ENCODE measurements at places on chromosomes 5 and 9.

DNA sequence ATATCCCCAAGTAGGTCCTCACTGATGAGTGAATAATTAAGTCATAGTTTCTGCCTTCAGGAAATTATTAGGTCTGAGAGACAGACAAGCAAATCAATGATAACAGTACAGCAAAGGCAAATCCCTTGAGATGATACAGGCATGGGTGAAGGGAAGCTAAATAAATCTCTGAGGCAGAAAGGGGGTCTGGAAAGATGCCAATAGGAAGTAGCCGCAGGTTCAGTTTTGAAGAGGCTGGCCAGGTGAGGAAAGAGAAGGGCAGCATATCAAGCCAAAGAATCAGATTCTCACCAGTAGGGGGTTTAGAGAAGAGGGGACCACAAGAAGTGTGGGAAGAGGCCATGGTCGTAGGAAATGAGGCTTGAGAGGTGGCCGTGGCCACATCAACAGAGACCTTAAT, 85.8 kb downstream of the KIAA1958 start:
- DNase-seq = no peak

- DNase-seq = no peak
Observed at GRCh38 chr5:123028222-123028621, 8.3 kb downstream of the PPIC start.

DNA sequence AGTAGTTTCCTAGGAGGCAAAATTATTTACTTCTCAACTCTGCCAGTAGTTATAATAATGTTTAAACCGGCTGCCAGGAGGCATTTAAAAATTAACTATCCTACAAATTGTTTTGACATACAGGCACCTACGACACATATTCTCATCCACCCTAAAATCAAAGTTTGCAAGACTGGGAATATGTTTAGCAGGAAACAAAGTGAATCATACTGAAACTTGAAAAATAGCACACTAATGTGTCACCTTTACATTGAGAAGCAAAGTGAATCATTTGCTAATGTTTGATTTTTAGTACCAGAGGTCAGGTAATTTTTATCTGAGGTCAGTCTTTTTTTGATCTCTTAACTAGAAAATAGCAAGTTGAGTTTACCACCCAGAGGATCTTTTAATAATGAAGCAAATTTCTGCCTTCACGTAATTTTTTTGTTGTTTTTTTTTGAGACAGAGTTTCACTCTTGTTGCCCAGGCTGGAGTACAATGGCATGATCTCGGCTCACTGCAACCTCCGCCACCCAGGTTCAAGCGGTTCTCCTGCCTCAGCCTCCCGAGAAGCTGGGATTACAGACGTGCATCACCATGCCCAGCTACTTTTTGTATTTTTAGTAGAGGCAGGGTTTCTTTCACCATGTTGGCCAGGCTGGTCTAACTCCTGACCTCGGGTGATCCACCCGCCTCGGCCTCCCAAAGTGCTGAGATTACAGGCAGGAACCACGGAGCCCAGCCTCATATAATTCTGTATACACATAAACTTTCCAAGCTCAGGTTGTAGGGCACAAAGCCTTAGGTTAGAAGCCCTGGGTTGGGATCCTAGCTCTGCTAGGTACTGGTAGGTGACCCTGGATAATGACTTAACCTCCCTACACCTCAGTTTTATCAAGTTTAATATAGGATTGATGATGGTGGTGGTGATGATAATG, 124.3 kb downstream of the UGCG start:
- no peak for DNase-seq

DNA sequence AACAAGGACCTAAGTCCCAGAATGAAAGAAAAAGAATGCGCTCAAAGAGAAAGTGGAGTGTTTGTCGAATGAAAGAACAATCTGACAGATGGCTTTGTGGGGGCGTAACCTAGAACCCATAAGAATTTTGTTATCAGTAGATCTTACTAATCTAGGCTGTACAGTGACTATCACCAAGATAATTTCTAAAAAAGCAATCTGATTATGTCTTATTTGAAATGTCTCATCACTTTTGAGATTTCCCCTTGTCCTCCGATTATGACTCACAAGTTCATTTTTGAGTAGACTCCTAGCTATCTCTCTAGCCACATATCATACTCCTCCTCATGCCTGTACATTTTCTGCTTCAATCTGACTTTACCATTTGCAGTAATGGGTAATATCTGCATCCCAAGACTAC, 135.6 kb upstream of the SMARCA2 start:
- DNase-seq = no peak

DNA sequence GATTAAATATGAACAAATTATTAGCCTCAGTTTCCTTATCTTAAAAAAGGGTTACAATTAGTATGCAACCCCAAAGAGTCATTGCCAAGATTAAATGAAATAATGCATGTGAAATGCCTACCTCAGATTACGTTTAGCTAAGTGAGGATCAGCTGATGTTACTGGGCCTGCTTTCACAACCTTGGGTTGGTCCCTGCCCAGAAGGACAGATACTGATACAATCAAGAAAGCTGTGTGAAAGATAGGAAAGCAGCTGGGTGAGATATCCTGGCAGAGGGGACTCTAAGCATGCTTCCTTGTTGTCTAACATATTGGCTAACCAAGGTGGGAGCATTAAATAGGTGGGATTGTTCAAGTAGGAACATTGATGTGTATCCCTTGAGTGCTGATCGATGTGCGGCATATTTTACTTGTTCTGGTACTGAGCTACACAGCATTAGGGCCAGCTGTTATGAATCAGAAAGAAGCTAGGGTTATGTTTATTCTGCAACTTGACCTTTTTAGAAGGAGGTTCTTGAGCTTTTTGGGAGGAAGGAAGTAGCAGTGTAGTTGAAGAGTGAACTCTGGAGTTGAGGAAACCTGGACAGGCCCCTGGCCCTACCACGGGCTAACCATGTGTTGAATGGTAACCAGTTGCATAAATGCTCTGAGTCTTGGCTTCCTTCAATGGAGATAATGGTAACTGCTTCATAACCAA, 28.9 kb downstream of the SNX24 start:
- no peak for DNase-seq

GRCh38 chr9:134660407-134660806, 18.8 kb downstream of the COL5A1 start:
- no peak for DNase-seq

DNA sequence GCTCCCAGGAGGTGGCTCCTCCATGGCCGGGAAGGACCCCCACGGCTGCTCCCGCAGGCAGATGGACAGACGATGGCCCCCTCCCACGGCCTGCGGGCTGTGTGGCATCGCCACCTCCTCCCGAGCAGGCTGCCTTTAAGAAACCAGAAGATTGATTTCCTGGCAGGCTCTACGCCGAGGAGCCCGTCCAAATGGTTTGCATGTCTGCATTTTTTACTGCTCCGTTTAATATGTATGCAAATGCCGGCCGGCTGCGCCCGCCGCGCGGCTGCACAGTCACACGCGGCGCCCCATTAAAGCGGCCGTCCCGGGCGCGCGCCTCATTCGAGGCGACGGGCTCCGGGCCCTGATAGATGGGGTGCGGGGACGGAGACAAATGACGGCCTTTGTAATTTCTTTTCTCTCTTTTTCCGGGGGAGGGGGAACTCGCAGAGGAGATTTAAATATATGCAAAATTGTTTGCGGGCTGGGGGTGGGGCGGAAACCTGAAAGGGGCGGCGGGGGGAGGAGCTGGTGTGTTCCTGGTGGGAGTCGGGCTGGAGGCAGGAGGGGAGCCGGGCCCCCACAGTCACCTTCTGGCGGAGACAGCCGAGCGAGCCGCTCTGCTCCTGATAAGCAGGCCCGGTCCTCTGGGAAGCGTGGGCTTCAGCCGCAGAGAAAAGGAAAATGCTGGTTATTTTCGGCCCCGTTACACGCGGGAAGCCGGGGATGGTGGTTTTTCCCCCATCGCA, 158.7 kb upstream of the IER5L start:
- peak; percentile 27 for DNase-seq

- DNase-seq = no peak
Observed at GRCh38 chr5:95866435-95867040, 44.0 kb upstream of the GLRX start.

- DNase-seq = no peak
Observed at GRCh38 chr5:139676951-139677735, 29.0 kb downstream of the CXXC5 start.

- no peak for DNase-seq
Observed at GRCh38 chr5:34034534-34035327, 8.3 kb downstream of the C1QTNF3 start.

DNA sequence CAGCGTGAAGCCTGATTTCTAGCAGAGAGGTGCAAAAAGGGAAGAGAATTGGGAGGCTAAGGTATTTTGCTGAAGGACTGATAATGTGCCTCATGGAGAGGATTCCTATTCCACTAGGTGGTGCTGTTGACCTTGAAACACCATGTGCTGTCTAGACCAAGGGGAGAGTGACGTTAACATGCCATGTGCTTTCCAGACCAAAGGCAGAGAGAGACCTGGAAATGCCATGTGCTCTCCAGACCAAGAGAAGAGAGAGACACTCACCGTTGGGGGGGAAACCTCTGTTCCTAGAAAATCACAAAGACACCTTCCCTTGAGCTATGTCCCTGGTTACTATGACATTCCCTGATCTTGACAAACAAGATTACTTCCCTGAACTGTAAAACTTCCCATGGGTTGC, 286.0 kb upstream of the TUSC1 start:
- no peak for DNase-seq

- DNase-seq = no peak
Observed at GRCh38 chr9:101265261-101265660, 119.5 kb downstream of the BAAT start.

DNA sequence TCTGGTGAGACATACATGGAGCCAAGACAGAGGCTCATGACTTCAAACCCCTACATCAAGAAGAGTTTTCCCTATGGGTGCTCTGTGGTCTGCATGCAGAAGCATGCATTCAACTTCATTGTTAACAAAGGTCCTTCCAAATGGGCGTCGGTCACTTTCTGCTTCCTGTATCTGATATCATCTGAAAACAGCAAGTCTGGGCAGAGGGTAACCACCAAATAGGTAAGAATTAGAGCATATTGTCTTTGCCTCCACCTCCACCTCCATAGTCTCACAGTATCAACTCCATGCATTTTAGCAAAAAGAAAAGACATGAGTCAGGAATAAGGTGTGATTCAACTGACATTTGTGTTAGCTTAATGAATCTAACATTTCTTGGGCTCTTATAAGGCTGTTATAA, 462.9 kb downstream of the DMRT2 start:
- DNase-seq = no peak

DNA sequence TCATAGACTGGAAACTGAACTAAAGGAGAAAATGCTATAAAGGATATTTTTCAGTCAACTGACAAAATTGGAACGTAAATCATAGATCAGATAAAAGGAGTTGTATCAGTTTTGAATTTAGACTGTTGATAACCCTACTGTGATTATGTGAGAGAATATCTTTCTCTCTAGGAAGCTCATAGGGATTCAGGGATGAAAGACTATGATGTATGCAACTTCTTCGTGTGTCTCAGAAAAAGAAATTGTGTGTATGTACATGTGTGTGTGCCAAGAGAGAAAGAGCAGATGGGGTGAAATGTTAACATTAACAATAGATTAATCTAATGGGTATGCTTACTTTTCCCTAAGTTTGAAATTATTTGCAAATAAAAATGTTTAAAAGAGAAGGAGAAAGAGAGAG, 30.7 kb upstream of the C5orf58 start:
- no peak for DNase-seq

DNA sequence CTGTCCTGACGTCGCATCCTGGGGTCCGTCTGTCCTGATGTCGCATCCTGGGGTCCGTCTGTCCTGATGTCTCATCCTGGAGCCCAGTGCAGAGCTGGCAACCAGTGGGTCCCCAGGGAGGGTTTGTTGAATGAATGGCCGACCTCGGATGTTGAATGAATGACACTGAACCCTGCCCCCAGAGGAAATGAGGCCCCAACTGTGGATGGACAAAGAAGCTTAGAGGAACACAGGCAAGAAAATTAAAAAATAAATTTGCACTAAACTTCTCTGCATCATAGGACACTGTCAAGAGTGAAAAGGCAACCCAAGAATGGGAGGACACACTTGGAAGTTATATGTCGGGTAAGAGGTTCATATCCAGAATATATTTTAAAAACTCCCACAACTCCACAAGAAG, 47.7 kb upstream of the NOTCH1 start:
- DNase-seq = no peak

GRCh38 chr5:124654418-124654817, 92.0 kb downstream of the ZNF608 start:
- DNase-seq = no peak

- DNase-seq = peak; percentile 77
Observed at GRCh38 chr9:127921557-127922120, 4.8 kb upstream of the ST6GALNAC4 start.

GRCh38 chr5:142958944-142959682, 188.9 kb downstream of the ARHGAP26 start:
- DNase-seq = no peak

- DNase-seq = no peak
Observed at GRCh38 chr5:141779503-141779973, 97.5 kb upstream of the ARAP3 start.

GRCh38 chr9:133714606-133715294, 23.4 kb downstream of the SARDH start:
- no peak for DNase-seq

GRCh38 chr5:16953729-16954128, 17.6 kb upstream of the MYO10 start:
- no peak for DNase-seq

- DNase-seq = no peak
Observed at GRCh38 chr5:122656160-122656559, 118.7 kb upstream of the SNX2 start.

GRCh38 chr5:154470137-154470536, 7.9 kb downstream of the HAND1 start:
- DNase-seq = no peak

GRCh38 chr9:136697821-136698526, 10.7 kb upstream of the AGPAT2 start:
- no peak for DNase-seq

- no peak for DNase-seq
Observed at GRCh38 chr5:79811081-79811480, 121.4 kb downstream of the CMYA5 start.

- no peak for DNase-seq
Observed at GRCh38 chr5:148682058-148683026, 28.0 kb upstream of the HTR4 start.

GRCh38 chr5:36079200-36079781, 12.6 kb upstream of the UGT3A2 start:
- DNase-seq = no peak

DNA sequence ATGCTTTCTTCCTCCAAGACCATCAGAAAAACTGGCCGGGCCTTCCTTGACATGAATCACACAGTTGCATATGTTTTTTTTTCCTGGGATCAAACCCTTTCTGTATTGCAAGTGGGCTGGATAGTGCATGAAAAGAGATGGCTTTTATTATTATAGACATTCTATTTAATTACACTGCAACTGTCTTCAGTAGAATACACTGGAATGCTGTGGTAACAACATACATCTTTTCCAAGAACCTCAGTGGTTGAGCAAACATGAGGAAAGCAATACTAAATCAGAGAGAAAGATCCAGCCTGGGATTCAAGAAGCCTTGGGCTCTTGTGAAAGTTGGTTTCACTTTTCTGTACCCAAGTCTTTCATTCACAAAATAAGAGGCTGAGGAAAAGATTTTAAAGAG, 193.0 kb downstream of the DMAC1 start:
- no peak for DNase-seq

- no peak for DNase-seq
Observed at GRCh38 chr5:16759147-16759773, 142.5 kb upstream of the RETREG1 start.

- no peak for DNase-seq
Observed at GRCh38 chr9:81557452-81558090, 131.8 kb downstream of the TLE1 start.
